ENCODE measurements at places on chromosomes 6 and 20. TPM values are rescaled to one million over a fixed set of nuclear protein-coding genes. Genes with fewer than 3 reads are reported as not detected.

The ARFGEF3 gene
- 15.3 TPM for total RNA-seq

DNA sequence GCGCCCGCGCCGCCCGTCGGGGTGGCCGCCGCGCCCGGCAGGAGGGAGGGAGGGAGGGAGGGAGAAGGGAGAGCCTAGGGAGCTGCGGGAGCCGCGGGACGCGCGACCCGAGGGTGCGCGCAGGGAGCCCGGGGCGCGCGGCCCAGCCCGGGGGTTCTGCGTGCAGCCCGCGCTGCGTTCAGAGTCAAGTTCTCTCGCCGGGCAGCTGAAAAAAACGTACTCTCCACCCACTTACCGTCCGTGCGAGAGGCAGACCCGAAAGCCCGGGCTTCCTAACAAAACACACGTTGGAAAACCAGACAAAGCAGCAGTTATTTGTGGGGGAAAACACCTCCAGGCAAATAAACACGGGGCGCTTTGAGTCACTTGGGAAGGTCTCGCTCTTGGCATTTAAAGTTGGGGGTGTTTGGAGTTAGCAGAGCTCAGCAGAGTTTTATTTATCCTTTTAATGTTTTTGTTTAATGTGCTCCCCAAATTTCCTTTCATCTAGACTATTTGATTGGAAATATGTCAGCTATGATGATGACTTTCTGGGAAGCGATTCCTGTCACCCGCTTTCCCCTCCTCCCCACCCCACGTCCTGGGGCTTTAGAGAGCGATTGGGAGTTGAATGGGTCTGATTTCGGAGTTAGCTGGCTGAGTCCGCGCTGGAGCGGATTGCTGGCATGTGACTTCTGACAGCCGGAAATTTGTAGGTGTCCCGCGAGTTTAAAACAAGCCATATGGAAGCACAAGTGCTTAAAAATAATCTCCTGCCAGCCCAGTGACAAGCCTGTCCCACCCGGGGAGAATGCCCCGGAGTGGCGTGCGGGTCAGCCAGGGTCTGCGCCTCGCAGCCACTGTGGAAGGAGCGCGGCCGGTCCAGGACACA lies 1.1 kb downstream of the ESR1 start:
- peak; percentile 22 for DNase-seq

The TSBP1 gene
- not detected for total RNA-seq

DNA sequence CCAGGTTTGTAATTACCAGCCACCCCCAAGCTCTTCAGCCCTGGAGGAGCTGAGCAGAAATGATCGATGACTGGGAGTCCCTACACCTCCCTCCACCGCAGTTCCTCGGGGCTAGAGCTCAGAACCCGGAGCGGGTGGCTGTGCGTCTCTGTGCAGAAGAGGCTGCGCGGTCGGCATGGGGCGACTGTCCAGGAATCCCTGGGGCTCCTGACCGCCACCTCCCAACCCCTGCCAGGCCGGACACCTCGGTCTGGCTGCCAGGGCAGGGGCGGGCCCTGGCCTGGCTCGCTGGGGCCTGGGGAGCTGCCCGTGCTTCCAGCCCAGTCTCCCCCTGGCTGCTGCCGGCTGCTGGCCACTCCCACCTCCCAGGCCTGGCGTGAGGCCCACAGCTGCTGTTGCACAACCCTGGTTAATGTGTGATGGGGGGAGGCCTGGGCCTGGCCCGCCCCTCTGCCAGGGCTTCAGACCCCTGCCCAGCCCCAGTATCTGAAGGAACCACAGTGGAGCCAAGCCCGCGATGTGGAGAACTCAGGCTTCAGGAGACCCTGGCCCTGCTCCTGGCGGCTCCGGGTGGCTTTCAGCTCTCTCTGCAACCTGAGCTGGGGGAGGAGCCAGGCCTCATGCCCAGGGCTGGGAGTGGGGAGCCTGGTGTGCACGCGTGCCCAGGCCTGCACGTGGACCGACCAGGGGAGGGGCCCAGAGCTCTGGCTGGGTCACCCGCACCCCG lies 1.2 kb downstream of the SLC2A4RG start:
- DNase-seq: peak; percentile 77

The ZNF217 gene
- 64.7 TPM for total RNA-seq

DNA sequence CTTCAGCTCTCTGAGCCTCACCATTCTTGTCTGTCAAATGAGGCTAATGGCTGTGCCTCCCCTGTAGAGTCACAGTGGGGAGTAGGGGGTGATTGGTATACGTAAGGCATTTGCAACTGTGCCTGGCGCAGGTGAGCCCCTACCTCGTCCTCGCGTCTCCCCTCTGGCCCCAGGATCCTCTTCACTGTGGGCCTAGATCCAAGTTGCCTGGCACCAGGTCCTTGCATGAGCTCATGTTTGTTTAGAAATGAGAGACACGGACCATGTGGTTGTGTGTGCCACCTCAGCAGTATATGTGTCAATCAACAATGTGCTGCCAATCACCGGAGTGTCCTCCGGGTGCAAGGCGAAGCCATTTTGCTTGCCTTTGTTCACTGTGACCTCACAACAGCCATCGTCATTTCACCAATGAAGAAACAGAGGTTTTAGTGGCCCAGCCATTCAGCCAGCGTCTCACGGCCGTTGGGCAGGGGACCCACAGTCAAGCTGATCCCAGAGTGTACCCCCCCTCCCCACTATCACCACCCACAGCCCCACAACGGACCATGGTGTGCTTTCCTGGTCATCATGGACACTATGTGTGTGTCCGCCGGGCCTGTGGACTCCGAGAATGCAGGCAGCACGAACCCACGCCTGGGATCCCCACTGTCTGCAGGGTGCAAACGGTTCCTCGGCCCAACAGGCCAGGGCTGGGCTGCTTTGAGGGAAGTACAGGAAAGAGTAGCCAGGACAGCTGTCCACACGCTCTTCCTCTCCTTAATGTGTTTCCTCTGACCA lies 35.9 kb upstream of the STX16 start:
- no peak for DNase-seq

DNA sequence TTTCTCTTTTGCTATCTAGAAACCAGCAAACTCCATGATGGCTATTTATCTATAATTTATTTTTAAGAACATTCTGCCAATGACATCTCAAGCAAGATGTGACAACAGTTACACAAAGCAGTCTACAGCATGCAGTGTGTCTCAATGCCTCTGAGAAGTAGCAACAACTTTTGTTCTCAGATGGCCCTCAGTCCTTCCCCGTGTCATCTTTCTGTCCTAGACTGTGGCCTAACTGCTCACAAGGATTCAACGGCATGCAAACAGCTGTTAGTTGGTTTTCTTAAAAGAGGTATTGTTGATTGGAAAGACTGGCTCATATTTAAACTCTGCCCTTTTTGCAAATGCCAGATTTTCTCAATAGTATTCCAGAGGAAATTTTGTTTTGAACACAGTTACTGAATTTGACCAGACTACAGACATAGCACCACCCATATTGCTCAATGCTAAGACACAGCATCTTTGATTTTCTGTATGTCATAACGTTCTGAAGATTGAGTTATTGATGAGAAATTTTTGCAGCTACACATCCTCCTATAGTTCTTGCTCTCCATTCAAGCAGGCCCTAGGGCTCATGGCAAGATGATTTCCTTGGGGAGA lies 26.1 kb upstream of the F13A1 start:
- no peak for DNase-seq

- no peak for DNase-seq
Observed at GRCh38 chr6:133286765-133287164, 45.6 kb downstream of the EYA4 start.

DNA sequence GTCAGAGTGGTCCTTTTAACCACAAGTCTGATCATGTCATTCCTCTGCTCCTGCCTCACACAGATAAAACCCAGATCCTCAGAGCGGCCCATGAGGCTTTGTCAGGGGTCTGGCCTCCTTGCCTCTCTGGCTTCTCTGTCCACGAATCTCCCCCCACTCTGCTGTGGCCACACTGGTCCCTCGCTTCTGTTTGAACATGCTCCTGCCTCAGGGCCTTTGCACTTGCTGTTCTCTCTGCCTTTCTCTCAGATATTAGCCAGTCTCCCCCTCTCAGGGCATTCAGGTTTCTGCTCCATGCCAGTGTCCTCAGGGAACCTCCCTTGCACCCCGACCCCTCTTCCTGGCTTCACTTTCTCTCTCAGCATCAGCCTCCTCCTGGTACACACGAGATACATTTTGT lies 518.5 kb downstream of the PREX1 start:
- no peak for DNase-seq

DNA sequence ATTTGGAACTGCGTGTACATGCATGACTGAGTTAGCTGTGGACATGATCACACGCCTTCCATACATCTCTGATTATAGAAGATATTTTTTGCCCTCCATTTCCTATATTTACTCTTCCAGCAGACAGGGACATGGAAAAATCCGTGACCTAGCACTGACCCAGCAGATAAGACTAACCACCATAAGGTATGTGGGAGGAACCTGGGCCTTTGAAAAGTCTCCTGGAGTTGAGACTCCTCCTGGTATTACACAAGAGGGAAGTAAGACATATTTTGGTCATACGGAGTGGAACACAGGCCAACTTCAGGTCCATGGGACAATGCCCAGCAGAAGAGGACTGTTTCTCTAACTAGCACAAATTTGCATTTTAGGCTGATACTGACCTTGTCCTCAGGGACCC lies 13.7 kb upstream of the SIRPB1 start:
- no peak for DNase-seq

- no peak for DNase-seq
Observed at GRCh38 chr6:25851961-25852360, 20.1 kb upstream of the SLC17A1 start.

- no peak for DNase-seq
Observed at GRCh38 chr6:20497216-20498040, 36.8 kb upstream of the CDKAL1 start.

The HLA-DRB1 gene
- total RNA-seq: 0.34 TPM

DNA sequence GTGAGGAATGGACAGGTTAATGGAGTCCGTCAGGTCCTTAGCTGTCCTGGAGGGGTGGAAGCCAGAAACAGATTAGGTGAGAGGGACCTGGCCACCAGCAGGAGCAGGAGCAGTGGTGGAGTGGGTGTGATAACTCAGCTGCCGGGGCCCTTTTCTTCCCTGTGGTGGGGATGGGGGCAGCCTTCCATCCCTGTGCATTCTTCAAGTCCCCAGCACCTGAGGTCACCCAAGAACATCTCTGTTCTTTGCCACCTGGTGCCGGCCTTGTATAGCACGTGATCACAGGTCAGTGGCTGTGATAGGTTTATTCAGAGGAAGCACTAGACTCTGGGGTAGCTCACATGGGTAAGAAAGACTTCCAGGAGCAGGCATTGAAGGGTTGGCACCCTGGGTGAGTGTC lies 16.6 kb downstream of the ERGIC3 start:
- no peak for DNase-seq

DNA sequence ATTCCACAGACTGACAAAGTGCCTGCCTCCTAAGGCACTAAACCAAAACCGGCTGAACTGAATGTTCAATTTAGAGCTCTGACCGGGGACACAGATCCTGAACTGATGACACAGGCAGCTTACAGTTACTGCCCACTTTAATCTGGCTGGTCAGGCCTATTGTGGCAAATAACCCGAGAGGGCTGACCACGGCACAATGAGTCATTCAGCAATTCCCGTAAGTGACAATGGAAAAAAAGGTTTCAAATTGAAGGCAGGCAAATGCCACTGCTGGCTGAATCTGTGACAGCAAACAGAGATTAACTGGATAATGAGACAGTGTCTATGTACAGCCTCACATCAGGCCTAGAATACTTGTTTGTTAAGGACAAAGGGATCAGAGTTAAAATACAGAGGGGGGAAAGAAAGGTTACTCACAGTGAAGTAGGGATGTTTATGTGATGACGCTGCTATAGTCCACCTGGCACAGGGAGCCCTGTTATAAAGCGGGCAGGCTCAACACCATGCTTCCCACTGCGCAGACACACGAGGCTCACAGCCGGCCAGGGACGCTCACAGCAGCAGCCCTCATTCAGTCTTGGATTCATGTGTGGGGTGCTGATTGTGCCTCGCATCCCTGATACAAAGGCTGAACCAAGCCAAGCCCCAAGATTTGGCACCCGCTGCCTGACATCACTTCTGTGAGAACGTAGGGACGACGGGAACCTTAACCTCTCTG lies 54.4 kb downstream of the RTN4IP1 start:
- DNase-seq: no peak

The TOX2 gene
- total RNA-seq: 11.0 TPM

The UST gene
- total RNA-seq: 11.2 TPM

GRCh38 chr20:58147628-58148370 lies 80.7 kb downstream of the ANKRD60 start:
- no peak for DNase-seq

DNA sequence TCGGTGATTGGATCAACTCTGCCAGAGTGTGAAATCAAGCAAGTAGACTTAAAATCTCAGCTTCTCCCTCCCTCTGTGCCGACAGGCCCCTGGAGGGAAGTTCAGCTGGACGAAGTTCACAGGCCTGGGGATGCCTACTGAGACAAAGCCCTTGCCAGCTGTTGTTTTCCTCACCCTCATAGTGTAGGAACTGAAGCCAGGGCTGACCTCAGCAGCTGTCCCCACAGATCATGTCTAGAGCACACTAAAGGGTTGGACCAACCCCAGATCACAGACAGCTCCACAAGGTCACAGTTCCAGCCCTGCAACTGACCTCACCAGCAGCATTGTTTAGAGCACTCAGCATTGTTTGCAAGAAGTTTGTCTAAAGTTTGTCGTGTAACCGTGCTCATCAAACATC lies 261.9 kb upstream of the ECI2 start:
- no peak for DNase-seq

The NAPB gene
- total RNA-seq: 74.1 TPM
